Liver (tissue), 10 donors: ENCODE measurements at places on chromosomes 13 and 19. TPM values are rescaled to one million over a fixed set of nuclear protein-coding genes. Genes with fewer than 3 reads are reported as not detected.
A peak's percentile ranks its signal among the peaks of the same experiment; 100 is the strongest.

- H3K27ac ChIP-seq = no peak overlapping the region
- H3K36me3 ChIP-seq = no peaks in the 10 kb centered on the region
- H3K4me1 ChIP-seq = no peaks in the 10 kb centered on the region
Observed at GRCh38 chr13:107078229-107078765, 510.4 kb upstream of the ARGLU1 start.

GRCh38 chr13:30464496-30465342, 1.0 kb downstream of the HMGB1 start:
- H3K36me3 ChIP-seq = peaks cover 3% of the 10 kb centered on the region

DNA sequence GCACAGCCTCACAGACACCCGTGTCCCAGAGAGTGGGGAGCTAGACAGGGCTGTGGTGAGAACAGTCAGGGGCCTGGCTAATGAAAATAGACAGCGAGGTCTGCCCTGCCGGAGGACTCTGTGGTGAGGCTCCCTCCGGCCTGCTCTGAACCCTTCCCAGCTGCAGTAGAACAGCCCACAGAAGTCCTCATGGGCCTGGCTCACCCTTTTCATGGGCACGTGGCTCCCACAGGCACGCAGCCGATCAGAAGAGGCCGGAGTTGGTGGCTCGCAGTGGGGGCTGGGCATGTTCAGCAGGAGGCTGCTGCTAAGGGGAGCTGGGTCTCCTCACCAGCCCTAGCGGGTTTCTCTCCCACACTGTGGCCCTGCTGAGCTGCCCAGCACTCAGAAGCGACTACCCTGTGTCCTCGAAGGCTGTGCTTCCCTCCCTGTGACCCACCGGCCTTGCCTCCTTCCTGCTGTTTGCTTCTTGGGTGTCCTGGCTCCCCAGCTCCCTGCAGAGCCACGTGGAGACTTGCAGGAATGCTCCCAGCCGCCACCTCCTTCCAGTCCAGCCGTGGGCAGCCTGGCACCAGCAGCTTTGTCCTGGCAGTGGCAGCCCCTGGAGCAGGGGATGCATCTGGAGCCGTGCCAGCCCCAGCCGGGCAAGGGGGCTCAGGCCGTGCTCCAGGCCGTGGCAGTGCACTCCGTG, 138.7 kb downstream of the KDM4B start:
- no peaks in the 10 kb centered on the region for H3K27me3 ChIP-seq
- DNase-seq = no peak
- H3K27ac ChIP-seq = no peak overlapping the region
- peaks cover 24% of the 10 kb centered on the region for H3K4me1 ChIP-seq
- H3K4me3 ChIP-seq = no peak overlapping the region

GRCh38 chr19:14005349-14006084, 603 bp downstream of the RFX1 start:
- H3K4me1 ChIP-seq = peaks cover 12% of the 10 kb centered on the region
- no peaks in the 10 kb centered on the region for H3K36me3 ChIP-seq
- peak overlapping the region; percentile 96 for H3K27ac ChIP-seq
- H3K4me3 ChIP-seq = peak overlapping the region; percentile 52
- DNase-seq = peak; percentile 95

- no peaks in the 10 kb centered on the region for H3K36me3 ChIP-seq
- no peaks in the 10 kb centered on the region for H3K4me1 ChIP-seq
- H3K27me3 ChIP-seq = no peaks in the 10 kb centered on the region
- no peak overlapping the region for H3K4me3 ChIP-seq
Observed at GRCh38 chr19:4301590-4302242, 473 bp downstream of the TMIGD2 start.

Gene CLEC17A
- 0.28 TPM for total RNA-seq
